ENCODE measurements at places on chromosomes 5 and 9.

- no peak for DNase-seq
Measured at GRCh38 chr9:4214486-4214885, 85.4 kb downstream of the GLIS3 start.

DNA sequence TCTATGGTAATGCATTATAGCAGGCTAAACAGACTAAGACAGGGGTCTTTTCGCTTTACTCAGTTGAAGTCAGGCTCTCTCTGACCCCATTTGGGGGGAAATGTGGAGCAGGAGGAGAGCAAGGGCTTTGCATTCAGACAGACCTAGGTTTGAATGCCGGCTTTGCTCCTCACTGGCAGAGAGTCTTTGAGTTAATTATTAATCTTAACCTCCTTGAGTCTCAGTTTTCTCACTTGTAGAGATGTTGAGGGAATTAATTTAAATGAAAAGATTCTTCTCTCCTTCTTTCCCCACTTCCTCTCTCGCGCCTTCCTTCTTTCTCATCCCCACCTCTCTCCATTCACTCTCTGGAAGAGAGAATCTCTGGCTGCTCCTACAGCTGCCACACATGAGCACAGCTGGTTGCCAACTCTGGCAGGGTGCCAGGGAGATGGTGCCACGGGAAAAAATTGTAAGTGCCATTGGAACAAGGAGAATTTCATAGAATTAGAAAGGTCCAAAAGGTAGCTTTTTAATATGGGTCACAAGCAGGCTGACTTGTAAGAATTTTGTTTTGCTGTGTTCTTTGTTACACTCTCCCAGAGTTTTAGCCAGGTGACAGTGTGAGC, 25.2 kb upstream of the GLRA1 start:
- no peak for DNase-seq

- no peak for DNase-seq
Measured at GRCh38 chr5:3107156-3107611, 355.7 kb upstream of the IRX2 start.

GRCh38 chr5:139723986-139724587, 71.5 kb upstream of the PSD2 start:
- no peak for DNase-seq

- no peak for DNase-seq
Measured at GRCh38 chr9:13088720-13089427, 190.6 kb downstream of the MPDZ start.

All from stimulated activated CD4-positive, alpha-beta T cell treated with anti-CD3 and anti-CD28 coated beads, Interleukin-12 subunit alpha, Interleukin-12 subunit beta, amount 100 ng/mL, for 24 hours (primary cell).